ENCODE measurements at places on chromosomes 13 and 19.

GRCh38 chr13:107900775-107901174 is 314.6 kb downstream of the LIG4 start:
- DNase-seq: peak; percentile 55

GRCh38 chr13:96650301-96650886 is 343.9 kb downstream of the OXGR1 start:
- DNase-seq: peak; percentile 91

- no peak for DNase-seq
These were observed 8.9 kb downstream of the KASH5 start for GRCh38 chr19:49396738-49397505.

DNA sequence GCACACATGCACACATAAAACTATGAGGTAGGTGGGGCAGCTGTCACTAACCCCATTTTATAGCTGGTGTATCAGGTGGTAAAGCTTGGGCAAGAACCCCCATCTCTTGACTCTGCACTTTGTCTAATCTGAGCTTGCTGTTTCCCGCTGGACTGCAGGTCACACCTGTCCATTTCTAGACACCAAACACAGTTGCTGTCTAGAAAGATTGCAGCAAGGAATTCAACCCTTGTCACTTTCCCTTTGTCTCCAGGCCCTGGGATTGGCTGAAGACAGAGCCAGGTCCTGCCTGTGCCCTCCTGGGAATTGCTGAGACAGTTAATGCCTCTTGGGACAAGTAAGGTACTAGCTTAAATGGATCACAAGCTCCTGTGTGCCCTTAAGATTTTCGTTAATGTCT is 83.8 kb downstream of the RNASEH2B start:
- no peak for DNase-seq

- no peak for DNase-seq
These were observed 435 bp upstream of the ZNF382 start for GRCh38 chr19:36604656-36605100.

DNA sequence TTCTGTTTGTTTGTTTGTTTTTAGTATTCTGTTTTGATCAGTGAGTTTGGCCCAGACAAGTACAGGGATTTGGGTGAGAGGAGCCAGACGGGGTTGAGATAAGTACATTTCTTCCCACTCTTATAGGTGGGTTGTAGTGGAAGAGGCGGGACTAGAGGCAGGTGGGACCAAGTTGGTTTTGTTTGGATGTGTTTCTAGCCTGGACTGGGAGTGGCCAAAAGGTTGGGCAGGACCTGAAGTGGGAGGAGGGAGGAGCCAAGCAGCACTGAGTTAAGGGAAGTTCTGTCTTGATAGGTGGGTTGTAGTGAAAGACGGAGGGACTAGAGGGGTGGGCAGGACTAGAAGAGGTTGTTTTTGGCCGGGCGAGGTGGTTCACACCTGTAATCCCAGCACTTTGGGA is 9.0 kb downstream of the DNASE2 start:
- DNase-seq: no peak

GRCh38 chr19:42226886-42227285 is 6.8 kb downstream of the ZNF526 start:
- DNase-seq: no peak

Data from non-pigmented ciliary epithelial cell (primary cell).